ENCODE measurements at places on chromosomes 2 and 18.

GRCh38 chr2:33441235-33441810 is 35.1 kb upstream of the RASGRP3 start:
- DNase-seq, result no peak

DNA sequence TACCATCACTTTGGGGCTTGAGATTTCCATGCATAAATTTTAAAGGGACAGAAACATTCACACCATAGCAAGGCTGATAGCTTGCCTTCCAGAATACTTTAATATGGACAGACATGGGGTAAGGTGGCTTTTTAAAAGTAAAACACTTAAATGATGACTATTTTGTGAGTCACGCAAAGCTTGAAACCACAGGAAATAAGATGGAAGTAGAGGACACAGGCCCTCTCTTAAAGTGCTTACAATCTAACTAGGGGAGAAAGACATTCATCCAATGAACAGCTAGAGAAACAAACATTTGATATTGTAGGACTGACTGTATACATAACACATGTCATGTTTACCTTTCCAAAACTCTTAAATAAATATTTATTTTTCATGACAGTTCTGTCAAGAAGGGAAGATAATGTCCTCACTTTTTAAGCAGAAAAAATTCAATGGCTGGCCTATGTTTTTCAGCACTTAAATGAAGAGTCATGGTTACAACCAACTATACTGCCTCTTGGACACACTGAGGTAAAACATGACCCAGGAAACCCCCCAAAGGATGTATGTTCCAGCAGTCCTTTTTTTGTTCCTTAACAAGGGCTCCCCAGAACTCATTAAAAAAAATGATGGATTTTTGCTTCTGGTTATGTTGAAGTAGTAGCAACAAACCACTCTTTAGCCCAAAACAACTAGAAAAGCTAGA is 120.0 kb upstream of the RBMS1 start:
- no peak for DNase-seq

DNA sequence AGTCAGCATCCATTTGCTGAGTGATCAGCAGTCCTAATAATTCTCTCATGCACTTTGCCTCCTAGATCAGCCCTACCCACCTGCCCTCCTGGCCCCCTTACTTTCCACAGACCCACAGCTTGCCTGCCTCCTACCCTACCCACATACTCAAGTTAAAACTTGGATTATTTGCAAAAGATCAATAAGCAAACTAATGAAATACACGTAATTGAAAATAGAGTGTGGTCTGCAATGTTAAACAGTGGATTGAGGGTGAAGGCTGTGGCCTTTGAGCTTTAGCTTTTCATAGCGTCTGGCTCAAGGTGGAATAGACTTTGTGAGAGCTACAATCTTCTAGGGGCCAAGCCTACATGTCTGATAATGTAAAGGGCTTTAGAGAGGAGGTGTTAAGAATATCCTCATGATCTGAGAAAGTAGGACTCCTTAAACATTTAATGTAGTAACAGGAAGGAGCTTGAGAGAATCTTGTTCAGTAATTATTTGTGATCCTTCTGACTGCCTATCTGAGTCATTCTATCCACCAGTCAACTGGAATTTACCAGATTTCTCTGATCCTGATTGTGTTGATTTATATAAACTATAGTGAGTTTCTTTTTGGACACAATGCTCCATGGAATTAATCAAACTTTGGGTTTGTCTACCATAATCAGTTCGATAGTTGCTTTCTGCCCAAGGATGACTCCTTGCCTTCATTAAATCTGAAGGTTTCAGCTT is 310.0 kb downstream of the HRH4 start:
- no peak for DNase-seq

DNA sequence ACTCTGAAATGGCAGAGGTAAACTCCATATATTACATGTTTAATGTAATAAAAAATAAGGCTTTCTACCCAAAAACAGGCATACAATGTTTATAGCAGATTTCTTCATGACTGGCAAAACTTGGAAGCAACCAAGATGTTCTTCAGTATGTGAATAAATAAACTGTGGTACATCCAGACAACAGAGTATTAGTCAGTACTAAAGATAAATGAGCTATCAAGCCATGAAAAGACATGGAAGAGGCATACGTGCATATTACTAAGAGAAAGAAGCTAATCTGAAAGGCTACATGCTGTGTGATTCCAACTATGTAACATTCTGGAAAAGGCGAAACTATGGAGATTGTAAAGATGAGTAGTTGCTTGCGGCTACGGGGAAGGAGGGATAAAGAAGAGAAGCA is 97.4 kb downstream of the OSR1 start:
- no peak for DNase-seq

GRCh38 chr2:214193943-214194342 is 216.9 kb upstream of the VWC2L start:
- no peak for DNase-seq

All from T-cell (primary cell).